Activated CD8-positive, alpha-beta memory T cell treated with anti-CD3 and anti-CD28 coated beads, Interleukin-2, amount 10 ng/mL, durations not matched to agents 7 days and 5 days (primary cell): ENCODE measurements at places on chromosomes 12 and 14.
A peak's percentile ranks its signal among the peaks of the same experiment; 100 is the strongest.

DNA sequence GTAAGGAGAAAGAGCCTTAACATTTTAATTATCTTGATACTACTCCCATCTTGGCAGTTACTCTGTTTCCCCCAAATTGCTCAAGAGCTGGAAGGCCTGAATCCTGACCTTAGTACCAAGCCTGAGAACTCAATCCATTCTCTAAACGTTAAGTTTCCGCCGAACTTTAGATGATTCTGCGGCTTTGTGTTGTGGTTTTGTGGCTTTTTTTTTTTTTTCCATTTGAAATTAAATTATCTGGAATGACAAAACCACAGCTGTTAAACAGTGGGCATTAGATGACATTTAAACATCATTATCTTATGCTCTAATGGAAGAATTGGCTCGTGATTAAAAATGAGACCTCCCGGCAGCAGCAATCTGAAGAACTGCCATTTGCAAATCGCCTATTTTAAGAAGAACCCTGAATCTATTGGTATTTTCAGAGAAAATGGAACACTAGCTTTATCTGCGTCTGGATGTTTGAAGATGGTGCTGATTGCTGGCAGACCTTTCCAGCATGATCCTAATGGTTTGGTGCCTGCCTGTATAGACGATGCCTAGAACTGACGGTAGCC is 38.4 kb downstream of the TMEM132C start:
- H3K27me3 ChIP-seq: no peaks in the 10 kb centered on the region
- no peak overlapping the region for H3K4me3 ChIP-seq
- no peak for DNase-seq
- no peaks in the 10 kb centered on the region for H3K36me3 ChIP-seq
- no peaks in the 10 kb centered on the region for H3K4me1 ChIP-seq

DNA sequence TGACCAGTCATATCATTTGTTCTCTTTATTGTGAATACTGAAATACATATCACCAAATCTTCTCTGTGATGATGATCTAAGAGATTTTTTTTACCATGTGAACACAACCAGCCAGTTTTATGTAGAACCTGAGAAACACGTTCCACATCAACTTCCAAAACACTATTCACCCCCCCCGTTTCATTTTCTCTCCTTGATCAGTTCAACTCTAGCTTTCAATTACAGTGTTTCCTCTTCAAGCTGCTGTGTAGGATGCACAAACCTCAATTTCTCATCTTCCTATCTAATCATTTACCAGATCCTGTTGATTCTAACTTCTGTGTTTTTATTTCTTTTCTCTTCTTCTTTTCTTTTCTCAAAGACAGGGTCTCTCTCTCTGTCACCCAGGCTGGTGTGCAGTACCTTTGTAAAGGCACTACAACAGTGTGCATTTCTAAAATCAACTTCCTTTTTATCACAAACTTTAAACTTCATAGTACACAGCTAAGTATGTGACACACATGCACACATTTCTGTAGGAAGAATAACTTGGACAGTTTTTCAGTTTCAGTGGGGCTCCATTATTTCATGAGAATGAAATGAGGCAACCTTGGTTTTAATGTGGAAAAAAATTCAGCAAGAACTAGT is 149.9 kb upstream of the FBXO33 start:
- H3K4me1 ChIP-seq: no peaks in the 10 kb centered on the region
- no peaks in the 10 kb centered on the region for H3K27me3 ChIP-seq

- DNase-seq: no peak
- H3K27ac ChIP-seq: no peak overlapping the region
- peaks cover 19% of the 10 kb centered on the region for H3K4me1 ChIP-seq
These were observed 641 bp downstream of the LRRC43 start for GRCh38 chr12:122183588-122183940.

DNA sequence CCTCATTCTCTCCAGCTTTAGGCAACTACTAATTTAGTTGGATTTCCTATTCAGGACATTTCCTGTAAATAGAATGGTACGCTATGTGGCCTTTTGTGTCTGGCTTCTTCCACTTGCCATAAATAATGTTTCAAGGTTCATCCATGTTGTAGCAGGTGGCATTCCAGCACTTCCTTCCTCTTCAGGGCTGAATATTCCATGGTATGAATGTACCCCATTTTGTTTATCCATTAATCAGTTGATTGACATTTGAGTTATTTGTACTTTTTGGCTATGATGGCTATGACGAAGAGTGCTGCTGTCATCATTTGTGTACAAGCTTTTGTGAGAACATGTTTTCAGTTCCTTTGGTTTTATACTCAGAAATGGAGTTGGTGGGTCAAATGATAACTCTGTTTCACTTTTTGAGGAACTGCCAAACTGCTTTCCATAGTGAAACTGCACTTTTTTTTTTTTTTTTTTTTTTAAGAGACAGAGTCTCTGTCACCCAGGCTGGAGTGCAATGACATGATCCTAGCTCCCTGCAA is 6.5 kb upstream of the CDK2AP1 start:
- H3K27me3 ChIP-seq: no peaks in the 10 kb centered on the region
- no peaks in the 10 kb centered on the region for H3K36me3 ChIP-seq
- H3K4me1 ChIP-seq: peaks cover 6% of the 10 kb centered on the region
- H3K27ac ChIP-seq: peak overlapping the region; percentile 73

DNA sequence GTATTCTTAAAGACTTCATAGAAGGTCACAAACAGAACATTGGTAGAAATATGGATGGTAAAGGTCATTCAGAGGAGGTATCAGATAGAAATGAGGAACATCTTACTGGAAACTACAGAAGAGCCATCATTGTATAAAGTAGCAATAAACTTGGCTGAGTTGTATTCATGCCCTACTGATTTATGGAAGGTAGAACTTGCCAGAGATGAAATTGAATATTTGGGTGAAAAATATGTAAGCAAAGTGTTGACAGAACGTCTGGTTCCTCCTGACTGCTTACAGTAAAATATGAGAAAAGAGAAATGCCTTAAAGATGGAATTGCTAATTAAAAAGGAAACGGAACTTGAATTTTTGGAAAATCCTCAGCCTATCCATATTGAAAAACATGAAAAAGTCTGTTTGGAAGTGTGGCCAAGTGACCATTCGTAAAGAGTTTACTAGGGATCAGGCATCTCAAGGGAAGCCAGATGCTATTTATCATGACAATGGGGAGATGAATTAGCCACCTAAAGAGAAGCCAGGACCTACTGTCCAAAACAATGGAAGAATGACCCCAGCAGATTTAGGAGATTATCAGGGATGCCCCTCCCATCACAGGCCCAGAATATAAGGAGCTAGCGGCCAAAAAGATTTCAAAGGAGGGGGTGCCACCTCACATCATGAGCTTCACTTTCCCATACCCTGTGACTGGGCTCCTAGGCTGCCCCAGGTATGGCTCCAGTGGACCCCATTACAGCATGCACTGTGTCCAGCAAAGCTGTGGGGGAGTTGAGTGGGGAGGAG is 189.3 kb downstream of the ITPR2 start:
- H3K4me1 ChIP-seq: no peaks in the 10 kb centered on the region
- H3K36me3 ChIP-seq: peaks cover 2% of the 10 kb centered on the region
- DNase-seq: no peak
- H3K27ac ChIP-seq: no peak overlapping the region

GRCh38 chr12:32569259-32569658 is 109.8 kb upstream of the DNM1L start:
- H3K27me3 ChIP-seq: no peaks in the 10 kb centered on the region
- no peak overlapping the region for H3K27ac ChIP-seq
- no peaks in the 10 kb centered on the region for H3K36me3 ChIP-seq
- no peaks in the 10 kb centered on the region for H3K4me1 ChIP-seq
- no peak for DNase-seq

DNA sequence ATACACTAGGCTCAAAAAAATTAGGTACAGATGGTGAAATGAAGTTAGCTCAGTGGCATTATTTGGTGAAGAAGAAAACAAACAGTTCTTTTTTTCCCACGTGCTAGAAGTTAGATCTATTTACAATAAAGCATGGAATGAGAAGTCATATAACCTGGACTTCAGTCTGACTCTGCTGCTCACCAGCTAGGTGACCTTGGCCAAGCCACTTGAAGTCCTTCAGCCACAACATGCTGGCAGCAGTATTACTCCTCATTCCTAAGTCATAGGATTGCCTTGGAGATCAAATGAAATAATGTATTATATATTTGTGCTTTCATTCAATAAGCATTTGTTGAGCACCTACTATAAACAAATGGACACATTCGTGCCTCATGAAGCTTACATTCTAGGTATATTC is 45.2 kb downstream of the PTHLH start:
- H3K27me3 ChIP-seq: peaks cover 31% of the 10 kb centered on the region
- H3K4me1 ChIP-seq: no peaks in the 10 kb centered on the region
- no peak for DNase-seq
- no peaks in the 10 kb centered on the region for H3K36me3 ChIP-seq
- no peak overlapping the region for H3K27ac ChIP-seq
- H3K4me3 ChIP-seq: no peak overlapping the region

DNA sequence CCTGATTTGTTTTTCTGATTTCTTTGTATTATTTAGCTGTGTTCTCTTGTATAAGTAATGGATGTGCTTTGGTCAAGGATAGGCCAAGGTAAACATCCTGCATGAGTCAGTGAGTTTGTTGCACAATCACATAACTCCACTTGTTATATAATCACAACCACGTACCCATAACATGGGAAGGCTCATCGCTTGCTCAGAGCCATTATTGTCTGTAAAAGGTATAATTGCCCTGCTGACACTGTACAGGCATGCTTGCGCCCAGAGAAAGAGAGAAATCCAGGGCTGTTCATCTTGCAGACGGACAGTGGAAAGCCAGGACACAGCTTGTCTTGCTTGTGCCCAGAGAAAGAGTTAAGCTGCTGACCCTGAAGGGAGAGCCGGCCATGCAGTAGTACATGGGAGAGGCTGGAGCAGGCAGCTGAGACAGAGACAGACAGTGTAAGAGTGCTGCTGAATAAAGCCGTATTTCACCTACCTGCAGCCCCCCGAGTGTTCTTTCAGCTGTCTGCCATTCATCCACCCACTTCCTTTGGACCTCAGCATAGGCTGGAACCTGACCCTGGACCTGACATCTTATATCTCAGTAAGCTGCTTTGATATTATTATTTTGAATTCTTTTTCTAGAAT is 174.7 kb upstream of the DAAM1 start:
- H3K4me1 ChIP-seq: no peaks in the 10 kb centered on the region
- H3K4me3 ChIP-seq: no peak overlapping the region
- DNase-seq: no peak
- H3K27ac ChIP-seq: no peak overlapping the region
- H3K27me3 ChIP-seq: no peaks in the 10 kb centered on the region

DNA sequence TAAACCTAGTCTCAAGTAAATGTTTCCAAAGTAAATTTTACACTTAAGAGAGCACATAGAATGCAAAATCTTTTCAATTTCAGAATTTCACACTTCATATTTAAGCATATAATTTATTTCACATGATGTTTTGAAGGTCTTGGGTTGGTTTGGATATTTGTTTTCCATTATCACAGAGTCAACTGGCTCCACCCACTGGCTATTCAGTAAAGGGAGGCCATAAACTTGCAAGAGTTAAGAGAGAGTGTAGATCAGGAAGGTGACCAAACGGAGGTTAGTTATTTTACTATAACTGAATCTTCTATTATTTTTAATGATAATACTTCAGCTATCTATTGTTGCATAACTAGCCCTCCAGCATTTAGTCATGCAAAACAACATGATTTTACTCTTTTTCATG is 6.2 kb upstream of the CPNE8 start:
- H3K27me3 ChIP-seq: peaks cover 10% of the 10 kb centered on the region
- no peak for DNase-seq
- no peaks in the 10 kb centered on the region for H3K36me3 ChIP-seq
- no peak overlapping the region for H3K4me3 ChIP-seq

DNA sequence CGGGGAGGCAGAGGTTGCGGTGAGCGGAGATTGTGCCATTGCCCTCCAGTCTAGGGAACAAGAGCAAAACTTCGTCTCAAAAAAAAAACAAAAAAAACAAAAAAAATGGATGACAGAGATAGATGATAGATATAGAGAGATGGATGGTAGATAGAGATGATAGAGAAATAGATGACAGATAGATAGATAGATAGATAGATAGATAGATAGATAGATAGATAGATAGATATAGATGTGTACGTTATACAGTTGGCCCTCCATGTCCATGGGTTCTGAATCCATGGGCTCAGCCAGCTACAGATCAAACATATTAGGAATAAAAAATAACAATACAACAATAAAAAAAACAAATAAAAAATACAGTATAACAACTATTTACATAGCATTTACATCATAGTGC is 12.8 kb upstream of the SLC25A3 start:
- no peak for DNase-seq
- H3K4me1 ChIP-seq: no peaks in the 10 kb centered on the region
- no peak overlapping the region for H3K4me3 ChIP-seq
- no peak overlapping the region for H3K27ac ChIP-seq

DNA sequence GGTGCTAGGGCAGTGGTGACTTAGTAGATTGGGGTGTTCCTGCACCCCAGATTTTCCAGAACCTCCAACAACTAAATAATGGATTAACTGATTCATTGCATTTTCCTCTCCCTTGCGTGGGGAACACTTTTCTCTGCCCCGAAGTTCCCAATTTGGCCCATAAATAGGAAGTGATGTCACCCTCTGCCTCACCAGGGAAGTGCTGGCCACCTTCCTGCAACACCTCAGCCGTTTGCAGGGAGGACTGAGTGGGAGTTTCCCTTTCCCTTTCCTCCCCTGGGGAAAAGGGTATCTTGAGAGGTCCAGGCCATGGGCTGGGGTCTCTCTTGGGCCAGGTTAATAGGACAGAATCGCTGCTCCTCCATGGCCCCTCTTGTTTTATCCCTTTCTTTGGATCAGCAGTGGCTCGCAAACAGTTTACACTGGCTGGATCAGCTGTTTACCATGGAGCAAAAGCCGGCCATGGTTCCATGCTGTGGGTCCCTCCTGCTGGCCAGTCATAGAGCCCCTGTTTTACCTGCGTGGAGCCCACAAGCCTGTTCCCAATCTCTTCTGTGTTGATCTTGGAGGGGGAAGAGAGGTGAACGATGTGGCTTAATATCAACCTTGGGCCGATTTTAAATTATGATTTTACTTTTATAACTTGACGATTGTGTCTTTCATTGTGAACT is 91.6 kb upstream of the VRK1 start:
- H3K27me3 ChIP-seq: peaks cover 3% of the 10 kb centered on the region
- H3K27ac ChIP-seq: no peak overlapping the region
- H3K4me3 ChIP-seq: no peak overlapping the region
- no peak for DNase-seq

- no peak overlapping the region for H3K27ac ChIP-seq
- no peaks in the 10 kb centered on the region for H3K4me1 ChIP-seq
- no peaks in the 10 kb centered on the region for H3K27me3 ChIP-seq
These were observed 239.3 kb downstream of the TRHDE start for GRCh38 chr12:72511498-72511897.
